Thyroid gland (tissue), 4 donors: ENCODE measurements at places on chromosomes 3 and 15.

GRCh38 chr3:183762304-183762703 is 63.1 kb downstream of the MAP6D1 start:
- no peak for DNase-seq

DNA sequence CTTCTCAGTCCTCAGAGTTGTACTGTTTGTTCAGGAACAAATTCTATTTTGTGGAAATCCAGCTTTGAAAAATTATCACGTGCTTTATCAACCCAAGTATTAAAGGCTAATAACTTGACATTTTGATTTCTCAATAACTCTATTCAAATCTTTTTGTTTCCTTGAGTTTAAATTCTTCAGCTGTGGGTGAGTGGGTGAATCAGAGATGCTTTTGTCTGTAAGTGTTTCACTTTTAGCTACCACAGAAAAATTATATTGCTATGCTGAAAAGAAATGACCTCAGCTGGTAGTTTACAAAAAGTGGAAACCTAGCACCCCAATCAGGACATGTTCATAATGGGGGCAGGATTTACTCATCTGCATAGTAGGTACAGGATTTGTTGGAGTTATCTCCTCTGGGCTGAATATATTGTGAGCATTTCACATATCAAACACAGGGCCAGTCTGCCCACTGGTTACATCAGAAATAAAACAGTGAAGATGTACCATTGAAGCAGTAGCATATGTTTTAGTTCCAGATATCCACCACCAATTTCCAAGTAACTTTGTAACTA is 30.5 kb downstream of the MINDY4B start:
- DNase-seq, result no peak

DNA sequence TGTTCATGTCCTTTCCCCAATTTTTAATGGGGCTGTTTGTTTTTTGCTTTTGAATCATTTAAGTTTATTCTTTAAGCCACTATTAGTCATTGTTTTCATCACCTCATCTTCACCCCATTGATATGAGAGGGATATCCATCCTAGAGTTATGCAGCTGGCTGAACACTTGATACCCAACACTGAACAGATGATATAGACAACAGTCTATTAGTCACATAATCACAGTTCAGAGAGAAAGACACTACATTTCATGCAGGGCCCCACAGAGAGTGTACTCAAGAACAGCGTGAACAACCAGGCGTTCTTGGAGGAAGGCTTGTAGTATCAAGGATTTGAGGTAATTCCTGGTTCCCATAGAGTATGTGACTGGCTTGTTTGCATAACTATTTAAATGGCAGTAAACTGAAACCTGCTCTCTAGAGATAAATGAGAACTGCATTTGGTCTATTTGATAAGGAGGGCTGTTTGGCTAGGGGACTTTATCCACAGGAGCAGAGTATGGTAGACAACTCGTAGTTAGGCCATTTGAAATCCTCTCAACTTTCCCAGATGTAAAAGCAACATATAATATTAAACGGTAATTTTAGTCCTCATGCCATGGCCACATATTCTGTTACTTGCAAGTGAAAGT is 618.7 kb downstream of the SI start:
- DNase-seq, result no peak

DNA sequence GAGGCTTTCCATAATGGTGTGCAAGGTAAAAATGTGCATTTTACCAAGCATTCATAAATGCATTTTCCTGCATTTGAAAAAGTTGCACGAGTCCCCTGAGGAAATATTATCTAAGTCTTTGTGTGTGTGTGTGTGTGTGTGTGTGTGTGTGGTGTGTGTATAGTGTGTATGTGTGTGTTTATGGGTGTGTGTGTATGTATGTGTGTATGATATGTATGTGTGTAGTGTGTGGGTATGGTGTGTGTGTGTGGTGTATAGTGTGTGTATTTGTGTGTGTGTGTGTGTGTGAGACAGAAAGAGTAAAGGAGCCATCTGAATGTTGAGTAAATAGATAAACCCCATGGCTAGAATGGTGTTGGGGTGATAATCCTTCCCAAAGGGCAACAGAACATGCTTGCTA is 229.6 kb upstream of the TBC1D5 start:
- no peak for DNase-seq

- no peak for DNase-seq
These were observed 19.5 kb downstream of the PRKCD start for GRCh38 chr3:53180305-53181023.

DNA sequence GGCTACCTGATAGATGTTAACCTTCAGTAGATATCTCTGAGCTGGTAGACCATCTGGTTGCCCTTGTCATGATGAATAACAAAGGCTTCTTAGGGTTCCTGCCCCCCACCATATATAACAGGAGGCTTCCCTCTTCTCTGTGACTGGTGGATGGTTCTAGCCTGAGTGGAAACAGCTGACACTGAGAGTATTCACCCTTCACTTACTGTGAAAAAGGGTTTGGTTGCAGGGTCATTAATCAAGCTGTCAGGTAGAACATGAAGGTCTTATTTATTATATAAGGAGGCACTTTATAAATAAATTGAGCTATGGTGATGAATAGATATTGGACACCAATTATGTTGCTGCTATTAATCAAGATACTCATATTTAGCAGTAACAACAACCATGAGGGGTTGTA is 58.6 kb downstream of the CACNA2D3 start:
- DNase-seq, result no peak

- DNase-seq, result no peak
These were observed 138.8 kb downstream of the RBPMS2 start for GRCh38 chr15:64636556-64636955.

DNA sequence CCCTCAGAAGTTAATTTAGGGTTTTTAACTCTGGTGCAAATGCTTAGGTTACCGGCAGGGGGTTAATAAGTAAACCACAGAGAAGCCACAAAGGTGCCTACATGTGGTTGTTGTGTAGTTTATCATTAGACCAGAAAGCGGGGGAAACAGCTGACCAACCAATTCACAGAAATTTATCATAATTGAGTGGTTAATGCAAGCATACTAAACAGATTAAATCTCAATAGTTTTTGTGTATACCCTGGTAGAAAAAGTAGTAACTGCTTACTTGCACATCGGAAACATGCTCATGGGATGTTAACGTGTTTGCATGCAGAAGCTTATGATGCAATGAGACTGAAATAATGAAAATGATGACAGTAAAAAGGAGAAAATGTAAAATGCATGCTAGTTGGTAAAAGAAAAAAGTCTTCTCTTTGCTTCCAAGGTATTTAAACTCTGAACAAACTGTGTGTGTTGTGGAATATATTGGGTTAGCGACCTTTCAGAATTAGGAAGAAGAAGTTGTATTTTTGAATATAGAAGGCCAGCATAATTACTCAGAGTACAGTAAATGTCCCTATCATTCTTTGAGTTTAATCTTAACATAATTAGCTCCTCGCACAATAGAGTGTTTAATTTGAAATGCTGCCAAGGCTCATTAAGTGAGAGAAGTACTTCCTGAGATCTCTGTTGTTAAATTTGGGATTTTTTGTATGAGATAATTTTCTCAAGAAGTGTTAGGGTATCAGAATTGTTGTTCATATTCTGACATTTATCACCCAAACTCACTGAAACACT is 316.2 kb downstream of the PTPRG start:
- DNase-seq, result no peak

DNA sequence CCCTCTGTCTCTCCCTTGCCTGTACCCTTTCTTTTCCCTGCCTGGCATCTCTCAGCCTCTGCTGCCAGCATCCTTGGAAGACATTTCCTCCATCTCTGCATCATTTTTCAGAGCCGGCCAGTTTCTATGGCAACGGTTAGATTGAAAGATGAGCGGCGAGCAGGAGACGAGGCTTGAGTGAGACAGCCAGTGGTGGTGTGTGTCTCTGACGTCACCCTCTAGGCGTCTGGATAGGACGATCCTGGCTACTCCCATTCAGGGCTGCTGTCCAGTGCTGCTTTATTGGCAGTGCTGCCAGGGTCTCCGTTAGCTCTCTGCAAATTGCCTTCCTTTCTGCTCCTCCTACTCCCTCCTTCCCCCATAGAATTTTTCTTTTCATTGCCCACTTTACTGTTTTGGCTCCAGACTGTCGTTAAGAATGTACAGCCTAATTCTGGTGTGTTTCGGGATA is 57.9 kb downstream of the TRAK1 start:
- DNase-seq, result peak; percentile 29

- no peak for DNase-seq
These were observed 17.8 kb downstream of the PLXNA1 start for GRCh38 chr3:127000761-127001160.

DNA sequence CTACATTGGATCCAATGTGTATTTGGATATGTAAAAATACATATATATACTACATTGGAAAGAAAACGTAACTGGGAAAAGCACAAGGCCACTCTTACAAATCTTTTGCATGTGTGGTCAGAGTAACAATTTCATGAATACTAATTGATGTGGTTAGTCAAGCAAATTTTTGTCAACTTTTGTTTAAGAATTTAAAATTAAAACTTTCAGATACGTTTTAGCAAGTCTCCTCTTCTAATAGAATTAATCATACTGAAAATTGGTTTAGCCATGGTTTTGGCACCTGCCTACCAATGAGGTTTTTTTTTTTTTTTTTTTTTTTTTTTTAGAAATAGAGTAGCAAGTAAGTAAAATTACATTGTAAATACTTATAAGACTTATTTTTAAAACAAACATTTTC is 153.0 kb upstream of the CGNL1 start:
- no peak for DNase-seq

- no peak for DNase-seq
These were observed 438.8 kb downstream of the CHL1 start for GRCh38 chr3:635393-635792.

- no peak for DNase-seq
These were observed 6.6 kb downstream of the NRROS start for GRCh38 chr3:196645897-196646665.

DNA sequence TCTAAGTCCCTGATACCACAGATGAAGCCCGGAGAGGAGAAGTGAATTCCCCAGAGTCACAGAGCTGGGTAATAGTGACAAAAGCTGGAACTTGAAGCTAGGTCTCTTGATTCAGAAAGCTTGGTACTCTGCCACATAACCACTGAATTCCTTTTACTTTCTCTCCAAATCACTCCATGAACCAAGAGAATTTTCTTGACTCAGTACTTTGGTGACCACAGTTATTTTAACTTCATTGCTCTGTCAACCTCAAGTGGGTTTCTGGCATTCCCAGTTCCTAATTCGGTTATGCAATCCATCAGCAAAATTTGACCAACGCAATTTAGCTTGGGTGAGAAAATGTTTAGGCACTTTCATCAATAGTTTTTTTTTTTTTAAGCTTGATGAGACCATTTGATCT is 61.0 kb upstream of the PPARG start:
- peak; percentile 28 for DNase-seq

DNA sequence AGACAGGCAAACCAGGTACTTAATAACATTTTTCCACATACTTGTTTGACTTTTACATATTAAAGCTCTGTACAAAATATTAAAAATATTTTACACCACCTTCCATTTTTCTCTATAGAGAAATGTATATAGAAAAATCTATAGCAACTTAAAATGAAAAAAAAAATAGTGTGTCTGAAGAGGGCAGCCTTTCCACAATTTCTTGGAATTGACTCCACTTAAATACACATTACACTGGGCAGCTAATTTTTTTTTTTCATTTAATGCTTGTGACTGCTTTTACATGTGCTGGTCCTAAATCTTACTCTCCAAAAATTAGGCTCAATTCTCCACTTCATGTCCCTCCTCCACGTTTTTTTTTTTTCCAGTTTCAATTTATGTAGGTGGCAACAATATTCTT is 427.0 kb upstream of the RBMS3 start:
- no peak for DNase-seq

DNA sequence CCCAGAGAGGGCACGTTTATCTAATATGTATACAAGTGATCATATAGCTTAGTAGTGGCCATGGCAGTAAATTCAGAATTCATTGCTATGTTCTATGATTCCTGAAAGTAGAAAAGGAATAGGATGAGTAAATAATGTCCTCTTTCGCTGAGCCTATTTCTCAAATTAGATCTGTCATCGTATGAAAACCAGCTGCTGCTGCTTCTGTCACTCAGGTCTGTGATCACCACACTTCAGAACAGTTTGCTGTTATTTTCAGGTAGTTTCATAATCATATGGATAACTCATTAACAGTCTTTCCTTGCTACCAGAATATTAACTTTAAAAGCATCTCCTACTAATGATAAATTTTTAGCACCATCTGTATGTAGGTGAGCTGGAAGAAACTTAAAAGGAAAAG is 289.1 kb upstream of the AZI2 start:
- no peak for DNase-seq

DNA sequence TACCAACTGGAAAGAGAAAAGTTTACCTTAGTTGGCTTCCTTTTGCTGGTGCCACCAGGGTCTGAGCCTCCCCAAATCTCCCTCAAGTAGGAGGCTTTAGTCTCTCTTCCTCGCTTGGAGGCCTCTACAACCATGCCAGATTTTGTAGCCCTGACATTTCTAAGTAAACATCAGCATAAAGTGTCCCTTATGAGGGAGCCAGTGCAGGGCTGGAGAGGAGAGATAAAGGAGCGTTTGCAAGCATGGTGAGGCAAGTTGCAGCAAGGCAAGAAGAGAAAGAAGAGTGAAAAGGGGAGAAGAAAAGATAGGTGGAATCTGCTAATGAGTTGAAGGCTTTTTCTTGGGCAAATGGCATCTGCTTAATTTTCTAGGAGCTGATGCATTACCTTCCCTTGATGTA is 82.7 kb upstream of the FNDC3B start:
- no peak for DNase-seq

GRCh38 chr15:50135031-50135551 is 16.1 kb upstream of the ATP8B4 start:
- DNase-seq, result no peak

DNA sequence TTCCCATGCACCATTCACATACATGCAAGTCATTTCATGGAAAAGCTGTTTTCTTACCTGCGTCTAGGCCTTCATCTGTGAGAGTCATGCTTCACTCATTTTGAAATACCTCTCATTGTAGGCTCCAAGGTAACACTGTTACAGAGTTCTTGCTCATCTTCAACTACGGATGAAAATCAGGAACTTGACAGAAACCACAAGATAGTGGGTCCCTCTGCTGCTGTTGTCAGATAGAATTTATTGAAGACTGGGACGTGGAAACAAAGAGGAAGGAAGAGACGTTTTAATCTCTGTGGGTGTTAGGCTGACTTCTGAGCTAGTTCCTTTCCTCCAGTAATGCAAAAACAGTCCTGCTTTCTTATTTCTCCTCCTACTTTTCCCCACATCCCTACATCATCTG is at the start of gene P2RY14:
P2RY14 (minus strand) TSS at position 313 of the 400 bp plus-strand sequence. CDS start 64,226 bp downstream, outside the sequence.
- DNase-seq, result no peak

- DNase-seq, result no peak
These were observed 308.8 kb downstream of the OCA2 start for GRCh38 chr15:27790270-27790669.

GRCh38 chr3:153273767-153274435 is 111.9 kb downstream of the RAP2B start:
- DNase-seq, result no peak

DNA sequence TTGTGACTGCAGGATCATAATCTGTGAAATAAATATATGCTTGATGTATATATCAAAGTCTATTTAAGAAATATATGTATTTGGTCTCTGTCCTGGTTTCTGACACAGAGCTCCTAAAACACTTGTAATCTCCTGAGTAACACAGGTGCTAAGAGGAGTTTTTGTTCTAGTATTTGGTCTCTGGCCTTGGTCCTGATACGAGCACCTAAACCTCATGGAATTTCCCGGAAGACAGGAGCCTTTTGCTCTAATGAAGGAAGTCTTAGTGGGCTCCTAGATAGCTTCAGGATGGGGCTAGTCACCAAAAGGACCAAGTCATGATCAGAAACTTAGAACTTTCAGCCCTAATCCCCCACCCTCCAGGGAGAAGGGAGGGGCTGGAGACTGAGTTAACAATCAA is 19.2 kb upstream of the MUSTN1 start:
- no peak for DNase-seq
